ENCODE measurements at places on chromosomes 5 and 9. TPM values are rescaled to one million over a fixed set of nuclear protein-coding genes. Genes with fewer than 3 reads are reported as not detected.

Gene MARCHF11
- not detected for total RNA-seq

Gene THBS4
- total RNA-seq: 0.23 TPM

Gene FBXL7
- total RNA-seq: 1.3 TPM

Gene MAMDC2
- 0.16 TPM for total RNA-seq

Gene CCL19
- not detected for total RNA-seq

Gene SPAG8
- total RNA-seq: 0.35 TPM

Gene NPR3
- 15.3 TPM for total RNA-seq

Gene KIF24
- total RNA-seq: 3.3 TPM

Gene MAST4
- 2.0 TPM for total RNA-seq

Gene NREP
- total RNA-seq: 1.9 TPM

Gene IL13
- not detected for total RNA-seq

Gene IFNA13
- not detected for total RNA-seq

Data from A549 treated with Hydrocortisone at 1 μM for 4 hours (cell line).